A549 treated with AZD2906 at 1 μM for 4 hours (cell line): ENCODE measurements at places on chromosomes 12 and 14. TPM values are rescaled to one million over a fixed set of nuclear protein-coding genes. Genes with fewer than 3 reads are reported as not detected.

The GPRC5D gene
- 0.40 TPM in 1 of 5 replicates, not detected in the others for total RNA-seq

The ENDOU gene
- 0.02 to 0.07 TPM (median 0.05 TPM) in 4 of 5 replicates, not detected in the other for total RNA-seq

The SLC38A2 gene
- 110 to 141 TPM (median 127 TPM) in 5 replicates for total RNA-seq

The TIGAR gene
- 33.6 to 40.4 TPM (median 39.3 TPM) in 5 replicates for total RNA-seq

The BEGAIN gene
- 6.0 to 7.7 TPM (median 6.4 TPM) in 5 replicates for total RNA-seq

The CCDC38 gene
- 0.06 to 0.13 TPM (median 0.10 TPM) in 5 replicates for total RNA-seq

The OTOGL gene
- total RNA-seq = 0.02 TPM in 1 of 5 replicates, not detected in the others

The LMNTD1 gene
- not detected in 5 replicates for total RNA-seq

The POTEG gene
- not detected in 5 replicates for total RNA-seq

The CD4 gene
- 0.01 to 0.06 TPM in 2 of 5 replicates, not detected in the others for total RNA-seq

The KERA gene
- not detected in 5 replicates for total RNA-seq

The SCNN1A gene
- 23.1 to 30.7 TPM (median 28.9 TPM) in 5 replicates for total RNA-seq

The KRT75 gene
- total RNA-seq = 0.09 to 0.17 TPM (median 0.11 TPM) in 4 of 5 replicates, not detected in the other

The KCNC2 gene
- not detected in 5 replicates for total RNA-seq

The KRT85 gene
- total RNA-seq = 0.05 to 0.10 TPM in 2 of 5 replicates, not detected in the others

The HPD gene
- total RNA-seq = 1.5 to 2.2 TPM (median 2.0 TPM) in 5 replicates

The KLRB1 gene
- not detected in 5 replicates for total RNA-seq

The C14orf93 gene
- total RNA-seq = 2.5 to 3.5 TPM (median 3.5 TPM) in 5 replicates

The TAS2R50 gene
- not detected in 5 replicates for total RNA-seq

The KRT74 gene
- 0.02 to 0.03 TPM in 2 of 5 replicates, not detected in the others for total RNA-seq

The RDH16 gene
- total RNA-seq = 0.10 to 0.39 TPM (median 0.23 TPM) in 5 replicates
